ENCODE measurements at places on chromosomes 12 and 14.

- no peak for DNase-seq
Observed at GRCh38 chr12:21911832-21912231, 29.4 kb downstream of the ABCC9 start.

GRCh38 chr14:68318828-68319227, 474.0 kb downstream of the ZFP36L1 start:
- no peak for DNase-seq

DNA sequence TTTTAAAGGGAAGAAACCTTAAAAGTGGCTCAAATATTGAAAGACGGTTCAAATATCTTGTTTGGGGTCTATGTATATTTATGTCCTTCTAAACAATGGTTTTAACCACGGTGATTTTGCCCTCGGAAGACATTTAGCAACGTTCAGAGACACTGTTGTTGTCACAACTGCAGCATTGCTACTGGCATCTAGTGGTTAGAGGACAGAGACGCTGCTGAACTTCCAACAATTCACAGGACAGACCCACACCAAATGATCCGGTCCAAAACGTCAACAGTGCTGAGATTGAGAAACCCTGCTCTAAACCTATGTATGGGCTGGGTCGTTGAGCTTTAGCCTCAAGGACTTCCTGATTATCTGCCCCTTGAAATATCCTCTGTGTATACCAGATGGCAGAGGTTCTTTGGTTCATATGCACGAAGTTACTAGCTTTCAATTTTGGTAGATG, 1.7 kb downstream of the ANGEL1 start:
- no peak for DNase-seq

DNA sequence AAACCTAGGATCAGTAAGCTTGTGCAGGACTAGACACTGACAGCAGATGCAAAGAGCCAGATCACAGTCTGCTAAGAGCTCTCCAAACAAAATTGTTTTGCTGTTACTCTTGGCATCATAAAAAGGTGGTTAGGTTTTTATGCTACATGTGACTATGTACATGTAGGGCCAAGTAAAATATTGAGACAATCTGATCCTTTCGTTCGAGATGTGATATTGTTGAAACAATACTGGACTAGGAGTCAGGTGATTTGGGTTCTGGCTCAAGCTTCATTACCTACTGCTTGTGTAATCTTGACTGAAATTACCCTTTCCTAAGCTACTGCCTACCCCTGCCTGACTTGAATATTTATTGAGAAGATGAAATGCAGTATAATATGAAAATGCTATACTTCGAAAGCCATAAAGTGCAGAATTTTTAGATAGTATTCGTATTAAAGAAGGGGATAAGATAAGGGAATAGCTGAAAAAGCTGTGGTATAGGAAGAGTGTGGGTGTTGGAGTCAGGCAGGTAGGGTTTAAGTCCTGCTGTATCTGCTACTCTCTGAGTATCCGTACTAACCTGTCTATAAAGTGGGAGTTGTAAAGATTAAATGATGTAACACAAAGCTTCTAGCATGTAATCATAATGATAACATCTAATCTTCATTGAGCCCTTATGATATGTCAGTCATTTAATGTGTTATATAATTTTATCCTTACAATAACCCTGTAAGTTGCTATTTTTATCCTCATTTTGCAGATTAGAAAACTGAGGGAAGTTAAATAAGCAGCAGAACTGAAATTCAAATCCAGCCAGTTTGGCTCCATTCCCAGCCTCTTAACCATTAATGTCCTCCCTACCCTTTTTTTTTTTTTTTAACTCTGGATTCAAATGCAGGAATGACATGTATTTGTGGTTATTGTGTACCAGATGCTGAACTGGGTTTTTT, 38.6 kb upstream of the ATF1 start:
- no peak for DNase-seq

DNA sequence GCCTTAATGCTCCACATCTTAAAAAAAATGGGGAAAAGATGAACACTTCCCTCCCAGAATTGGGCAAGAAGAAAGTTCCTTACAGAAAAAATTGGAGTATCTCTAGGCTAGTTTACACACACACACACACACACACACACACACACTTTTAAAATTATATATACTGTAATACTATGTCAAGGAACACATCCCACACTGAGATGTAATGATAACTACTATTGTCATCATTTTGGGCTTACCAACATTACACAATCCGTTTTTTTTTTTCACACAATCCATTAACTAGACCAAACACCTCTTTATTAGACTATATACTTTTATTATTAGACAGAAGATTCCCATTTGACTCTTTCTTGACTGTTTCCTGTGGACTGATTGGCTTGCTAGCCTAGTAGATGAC, 2.5 kb downstream of the LTBR start:
- no peak for DNase-seq

DNA sequence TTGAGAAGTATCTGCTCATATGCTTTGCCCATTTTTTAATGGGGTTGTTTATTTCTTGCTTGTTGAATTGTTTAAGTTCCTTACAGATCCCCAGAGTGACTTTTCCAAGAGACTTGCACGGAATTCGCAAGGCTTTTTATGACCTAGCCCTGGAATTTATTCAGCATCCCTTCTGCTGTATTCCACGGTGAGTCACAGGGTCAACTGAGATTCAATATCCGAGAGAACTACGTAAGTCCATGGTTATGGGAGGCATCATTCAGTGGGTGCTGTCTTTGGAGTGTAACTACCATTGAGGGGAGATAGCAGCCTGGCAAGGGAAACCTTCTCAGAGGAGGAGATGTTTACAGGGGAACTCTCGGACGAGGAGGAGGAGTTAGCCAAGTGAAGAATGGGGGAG, 20.9 kb upstream of the GPRC5A start:
- no peak for DNase-seq

DNA sequence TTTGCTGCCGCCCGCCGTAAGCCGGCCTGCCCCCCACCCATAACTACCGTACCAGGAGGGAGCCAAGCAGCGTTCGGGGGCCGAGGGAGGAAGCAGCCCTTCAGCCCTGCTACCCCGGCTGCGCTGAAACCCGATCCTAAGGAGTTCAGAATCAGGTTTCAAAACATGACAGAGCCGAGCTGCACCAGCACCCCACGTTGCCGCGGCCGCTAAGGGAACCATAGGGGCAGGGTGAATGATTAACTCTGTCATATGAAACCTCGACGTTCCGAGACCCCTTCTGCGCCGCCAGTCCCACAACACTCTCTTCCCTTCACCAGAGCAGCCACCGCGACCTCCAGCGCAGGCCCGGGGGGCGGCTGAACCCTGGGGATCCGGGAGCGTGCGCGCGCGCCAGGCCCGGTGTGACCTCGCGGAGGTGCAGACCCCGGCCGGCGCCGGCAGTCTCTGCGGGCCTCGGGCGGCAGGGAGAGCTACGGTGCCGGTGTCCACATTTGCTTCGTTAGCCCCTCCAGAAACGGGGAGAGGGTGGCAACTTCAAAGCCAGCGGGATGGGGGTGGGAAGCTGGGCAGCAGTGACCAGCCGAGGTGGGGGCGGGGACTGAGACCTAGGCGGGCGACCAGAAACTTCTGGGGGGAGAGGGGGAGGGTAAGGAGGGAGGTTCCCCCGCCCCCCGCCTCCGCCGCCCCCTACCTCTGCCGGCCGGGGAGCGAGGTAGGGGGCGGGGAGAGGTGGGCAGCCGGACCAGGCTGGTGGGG, 1.6 kb downstream of the SIX4 start:
- no peak for DNase-seq

DNA sequence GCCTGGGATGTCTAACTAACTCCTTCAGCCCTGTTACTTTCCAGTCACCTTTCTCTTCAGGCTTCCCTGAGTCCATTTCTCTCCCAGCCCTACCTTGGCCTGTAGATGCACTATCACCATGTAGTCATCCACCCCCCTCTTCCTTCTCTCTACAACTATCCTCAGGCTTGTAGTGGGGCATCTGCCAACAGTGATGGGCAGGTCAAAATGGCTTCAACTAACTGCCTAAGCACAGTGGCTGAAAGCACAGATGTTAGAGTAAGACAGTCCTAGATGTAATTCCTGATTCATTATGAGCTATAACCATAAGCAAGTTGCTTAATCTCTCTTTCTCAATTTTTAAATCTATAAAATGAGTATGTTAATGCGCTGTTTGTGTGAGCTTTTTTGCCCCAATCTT, 133.6 kb upstream of the NAV3 start:
- DNase-seq, result no peak

GRCh38 chr12:75842090-75842489, 189.5 kb downstream of the PHLDA1 start:
- no peak for DNase-seq

DNA sequence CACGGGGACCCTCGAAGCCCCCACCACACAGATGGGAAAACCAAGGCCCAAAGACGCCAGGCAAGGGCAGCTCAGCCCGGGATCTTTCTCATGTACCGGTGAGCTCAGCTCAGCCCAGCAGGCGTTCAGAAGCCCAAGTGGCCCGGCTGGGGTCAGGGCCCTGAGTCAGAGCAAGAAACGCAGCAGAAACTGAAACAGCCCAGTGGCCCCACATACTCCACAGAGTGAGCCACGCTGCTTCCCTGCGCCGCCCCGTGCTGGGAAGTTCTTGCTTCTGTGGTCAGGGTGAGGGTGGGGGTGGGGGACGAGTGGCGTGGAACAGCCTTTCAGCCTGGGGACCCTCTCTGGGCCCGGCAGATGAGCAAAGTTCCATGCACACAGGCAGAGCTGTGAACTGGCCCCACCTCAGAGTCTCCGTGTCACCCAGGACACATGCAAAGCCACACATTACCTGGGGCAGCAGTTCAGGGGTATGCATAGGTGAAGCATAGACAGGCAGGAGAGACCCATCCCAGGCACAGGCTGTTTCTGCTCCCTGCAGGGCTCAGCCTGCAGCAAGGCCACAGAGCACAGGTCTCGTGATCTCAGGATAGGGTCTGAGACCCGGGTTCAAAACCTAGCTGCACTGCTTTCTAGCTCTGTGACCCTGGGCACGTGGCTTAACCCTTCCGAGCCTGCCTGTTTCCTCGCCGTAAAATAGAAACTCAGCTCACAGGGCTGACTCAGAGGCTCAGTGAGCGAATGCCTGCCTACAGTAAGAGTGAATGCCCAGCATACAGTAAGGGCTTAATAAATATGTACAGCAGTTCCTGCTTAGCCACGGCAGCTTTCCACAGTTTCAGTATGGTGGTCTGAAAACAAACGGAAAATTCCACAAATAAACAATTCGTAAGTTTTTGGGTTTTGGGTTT, 21.6 kb downstream of the NCOR2 start:
- DNase-seq, result no peak

DNA sequence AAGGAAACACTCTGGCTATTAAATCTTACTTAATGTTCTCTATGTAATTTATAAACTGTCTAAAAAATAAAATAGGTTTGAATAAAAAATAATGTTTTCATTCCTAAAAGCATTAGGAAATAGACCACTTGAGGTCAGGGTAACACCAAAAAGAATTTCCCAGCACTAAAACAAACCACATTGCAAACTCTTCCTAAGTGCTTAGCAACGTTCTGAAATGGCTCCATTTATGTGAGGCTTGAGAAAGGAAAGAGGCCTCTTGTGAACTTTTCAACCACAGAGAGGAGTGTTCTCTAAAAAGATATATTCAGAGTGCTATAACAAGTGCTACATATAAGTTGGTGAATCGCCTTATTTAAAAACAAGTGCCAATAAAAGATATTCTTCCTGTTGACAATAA, 42.7 kb downstream of the ALX1 start:
- no peak for DNase-seq

DNA sequence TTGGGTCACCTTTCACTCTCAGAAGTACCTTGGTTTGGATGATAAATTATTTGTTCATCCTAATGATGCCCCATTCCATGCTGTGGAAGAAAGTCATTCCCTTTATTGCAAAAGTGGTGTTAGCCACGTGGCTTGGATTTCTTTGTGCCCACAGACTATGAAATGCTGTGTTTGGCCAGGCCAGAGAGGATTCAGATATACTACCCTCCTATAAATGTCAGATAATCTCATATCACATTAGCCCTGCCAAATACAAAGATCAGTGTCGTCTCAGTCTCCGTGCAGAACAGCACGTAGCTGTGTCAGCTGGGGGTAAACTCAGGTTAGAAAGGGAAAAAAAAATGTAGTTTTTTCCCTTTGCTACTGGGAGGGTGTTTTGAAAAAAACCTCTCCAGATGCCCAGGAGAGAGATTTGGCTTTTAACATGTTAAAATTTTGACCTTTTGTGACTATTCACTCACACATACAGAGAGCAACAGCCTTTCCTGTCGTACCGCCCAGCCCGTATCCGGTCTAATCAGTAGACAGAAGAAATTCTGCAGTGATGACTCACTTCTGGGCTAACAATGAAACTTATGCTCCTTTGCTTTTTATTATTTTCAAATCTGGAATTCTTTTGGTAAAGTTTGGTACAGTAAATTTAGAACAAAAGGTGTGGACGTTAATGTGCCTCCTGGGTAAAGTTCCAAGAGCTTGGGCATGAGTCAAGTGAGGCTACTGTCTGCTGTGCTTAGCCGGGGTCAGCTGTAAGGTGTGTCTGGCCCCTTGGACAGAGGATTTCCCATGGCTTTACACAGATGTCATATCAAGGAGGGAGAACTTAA, 8.5 kb upstream of the PTPRB start:
- peak; percentile 24 for DNase-seq

GRCh38 chr14:99579903-99580571, 24.0 kb downstream of the CCDC85C start:
- peak; percentile 67 for DNase-seq

GRCh38 chr14:95480109-95480886, 36.2 kb downstream of the SYNE3 start:
- no peak for DNase-seq

- no peak for DNase-seq
Observed at GRCh38 chr12:57461917-57462250, 2.3 kb downstream of the GLI1 start.

DNA sequence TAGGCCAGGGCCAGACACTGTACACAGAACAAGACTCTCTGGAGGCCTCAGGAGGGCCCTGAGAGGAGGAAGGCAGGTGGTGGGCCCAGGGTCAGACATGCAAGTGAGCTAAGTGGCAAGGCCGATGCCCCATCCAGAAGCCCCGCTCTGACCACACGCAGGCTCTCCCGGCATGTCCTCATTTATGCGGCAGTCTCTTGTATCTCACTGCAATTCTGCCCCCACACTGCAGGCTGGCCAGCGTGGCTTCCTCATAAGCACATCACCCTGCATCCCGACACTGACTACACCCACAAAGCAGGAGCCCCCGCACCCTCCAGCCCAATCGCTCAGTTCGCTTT, 17.5 kb downstream of the SSH1 start:
- DNase-seq, result no peak
